Stimulated activated CD4-positive, alpha-beta T cell treated with anti-CD3 and anti-CD28 coated beads, Interleukin-1b, Interleukin-23, amount 100 ng/mL, for 24 hours (primary cell): ENCODE measurements at places on chromosomes 4 and X.

- DNase-seq: no peak
Observed at GRCh38 chrX:54891573-54891972, 29.1 kb upstream of the TRO start.

DNA sequence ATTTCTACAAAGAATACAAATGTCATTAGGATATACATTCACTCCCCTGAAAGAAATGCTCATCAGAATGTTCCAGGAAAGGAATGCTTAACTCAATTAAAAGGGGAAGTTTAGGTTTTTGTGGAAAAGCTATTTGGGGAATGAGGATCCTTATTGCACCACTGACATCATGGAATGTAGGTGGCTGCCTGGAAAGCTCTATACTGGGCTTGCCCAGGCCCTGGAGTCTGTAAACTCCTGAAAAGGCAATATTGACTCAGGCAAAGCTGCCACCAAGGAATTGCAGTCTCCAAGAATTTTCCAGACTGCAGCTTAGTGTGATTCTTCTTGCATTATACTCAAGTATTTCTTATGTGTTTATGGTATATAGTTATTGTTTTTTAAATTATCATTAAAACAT lies 15.7 kb downstream of the DAPP1 start:
- DNase-seq: no peak

DNA sequence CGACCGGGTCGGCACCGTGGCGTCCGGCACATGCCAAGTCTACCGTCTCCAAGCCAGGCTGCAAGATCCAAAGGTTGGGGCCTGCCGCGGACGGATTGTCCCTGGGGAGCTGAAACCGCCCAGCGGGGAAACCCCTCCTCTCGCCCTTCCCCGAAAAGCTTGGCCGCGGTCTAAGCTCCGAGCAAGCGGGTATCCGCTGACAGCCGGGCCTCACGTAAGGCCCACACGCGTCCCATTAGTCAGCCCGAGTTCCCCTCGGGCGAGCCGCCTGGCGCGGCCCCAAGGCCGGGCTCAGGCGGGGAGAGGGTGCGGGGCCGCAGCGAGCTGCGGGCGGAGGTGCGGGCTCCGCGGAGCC lies 6.8 kb upstream of the BCOR start:
- DNase-seq: no peak

DNA sequence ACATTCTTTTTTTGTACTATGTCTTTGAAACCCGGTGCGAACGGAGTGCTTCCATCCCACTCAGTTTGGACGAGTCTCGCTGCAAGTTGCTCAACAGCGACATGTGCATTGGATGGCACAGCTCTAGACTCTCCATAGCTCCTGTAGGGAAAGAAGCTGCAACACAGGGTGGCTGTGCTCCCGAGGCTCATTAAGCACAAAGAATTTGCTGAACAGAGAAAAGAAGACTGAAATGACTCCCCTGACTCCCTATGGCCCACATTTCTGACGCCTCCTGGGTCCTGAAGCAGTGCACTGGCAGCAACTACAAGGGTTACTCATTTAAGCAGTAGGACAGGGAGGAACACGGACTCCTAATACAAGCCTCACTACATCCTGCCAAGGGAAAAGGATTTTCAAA lies 127.4 kb downstream of the SH3RF1 start:
- no peak for DNase-seq

DNA sequence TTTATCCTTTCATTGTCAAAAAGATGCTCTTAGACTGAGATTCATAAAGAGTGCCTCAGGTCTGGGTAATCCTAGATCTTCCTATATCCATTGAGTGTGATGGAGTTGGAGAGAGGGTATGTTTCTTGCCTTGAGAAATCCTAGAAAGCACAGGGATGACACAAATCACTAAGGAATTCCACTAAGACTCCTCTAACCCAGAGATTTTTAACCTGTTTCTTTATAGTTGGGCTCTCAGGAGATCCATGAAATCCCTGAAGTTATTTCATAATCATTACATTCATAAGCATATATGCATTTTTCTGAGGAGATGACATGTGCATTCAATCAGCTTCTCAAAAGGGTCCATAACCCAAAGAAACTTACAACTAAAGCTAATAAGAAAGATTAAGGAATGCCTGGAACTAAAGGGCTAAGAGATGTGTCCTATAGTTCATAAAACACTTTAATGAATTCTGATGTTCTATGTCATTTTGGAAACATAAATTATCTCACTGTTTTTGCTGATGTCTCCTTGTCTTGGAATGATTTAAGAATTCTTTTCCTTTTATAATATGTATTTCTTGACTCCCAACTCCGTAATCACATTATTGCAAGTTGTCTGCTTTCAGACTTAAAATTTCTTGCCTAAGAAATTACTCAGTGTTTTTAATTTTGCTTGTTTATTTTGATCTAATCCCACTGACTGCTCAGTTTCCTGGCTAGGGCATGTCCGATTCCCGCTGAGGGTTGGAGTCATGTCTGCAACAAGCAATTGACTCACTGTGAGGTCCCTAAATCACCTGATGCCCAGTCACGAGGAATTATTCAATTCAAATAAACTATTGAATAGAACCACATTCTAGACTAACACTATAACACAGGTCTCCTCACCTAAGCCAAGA lies 2.8 kb upstream of the AMTN start:
- DNase-seq: no peak

DNA sequence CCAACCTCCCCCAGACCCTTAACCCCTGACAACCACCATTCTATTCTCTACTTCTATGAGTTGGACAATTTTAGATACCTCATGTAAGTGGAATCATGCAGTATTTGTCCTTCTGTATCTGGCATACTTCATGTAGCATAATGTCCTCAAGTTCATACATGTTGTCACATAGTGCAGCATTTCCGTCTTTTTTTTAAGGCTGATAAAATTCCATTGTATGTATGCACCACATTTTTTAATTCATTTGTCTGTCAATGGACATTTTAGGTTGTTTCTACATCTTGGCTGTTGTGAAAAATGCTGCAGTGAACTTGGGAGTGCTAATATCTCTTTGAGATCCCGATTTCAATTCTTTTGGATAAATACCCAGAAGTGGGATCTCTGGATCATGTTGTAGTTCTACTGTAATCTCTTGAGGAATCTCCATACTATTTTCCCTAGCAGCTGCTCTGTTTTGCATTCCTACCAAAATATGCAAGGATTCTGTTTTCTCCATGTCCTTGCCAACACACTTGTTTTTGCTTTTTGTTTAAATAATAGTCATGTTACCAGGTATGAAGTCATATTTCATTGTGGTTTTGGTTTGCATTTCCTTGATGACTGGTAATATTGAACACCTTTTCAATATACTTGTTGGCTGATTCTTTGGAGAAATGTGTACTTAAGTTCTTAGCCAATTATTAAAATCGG lies 48.8 kb upstream of the ADAD1 start:
- DNase-seq: no peak

GRCh38 chr4:118158763-118159375 lies 124.6 kb downstream of the NDST3 start:
- DNase-seq: no peak

DNA sequence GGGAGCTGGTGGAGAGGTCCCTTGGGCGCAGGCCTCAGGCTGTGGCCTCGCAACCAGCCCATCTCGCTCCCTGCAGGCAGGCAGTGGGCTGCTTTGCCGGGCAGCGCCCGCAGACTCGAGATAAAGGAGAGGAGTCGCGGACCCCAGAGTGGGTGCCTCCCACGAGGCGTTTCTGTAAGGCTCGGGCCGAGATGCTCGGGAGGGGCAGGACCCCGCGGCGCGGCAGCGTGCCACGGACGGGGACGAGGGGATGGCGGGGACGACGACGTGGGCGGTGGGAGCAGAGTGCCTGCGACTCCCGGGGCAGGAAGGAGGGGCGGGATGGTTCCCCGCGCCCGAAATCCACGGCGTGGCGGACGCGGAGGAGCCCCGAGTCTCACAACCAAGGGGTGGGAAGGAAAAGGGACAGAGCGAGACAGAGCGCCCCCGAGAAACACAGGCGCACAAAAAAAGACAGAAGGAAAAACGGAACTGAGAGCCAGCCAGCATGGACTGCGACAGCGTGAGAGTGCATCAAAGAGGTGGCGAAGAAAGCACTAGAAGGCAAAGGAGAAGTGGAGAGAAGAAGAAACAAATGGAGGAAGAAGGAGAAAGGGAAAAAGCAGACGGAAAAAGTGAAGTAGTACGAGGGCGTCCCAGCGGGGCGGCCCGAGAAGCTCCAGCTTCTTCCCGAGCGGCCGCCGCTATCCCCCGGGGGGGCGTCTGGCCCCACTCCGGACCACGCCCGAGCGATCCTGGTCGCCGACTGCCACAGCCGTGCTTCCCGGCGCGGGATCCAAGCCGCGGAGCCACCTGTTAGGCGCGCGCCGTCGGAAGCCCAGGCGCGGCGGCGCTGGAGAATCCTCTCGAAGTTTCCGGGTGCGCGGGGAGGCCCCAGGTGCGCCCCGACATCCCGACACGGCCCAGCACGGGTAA lies 1.5 kb downstream of the BEND4 start:
- no peak for DNase-seq

GRCh38 chr4:63105839-63106238 lies 1303.4 kb downstream of the TECRL start:
- DNase-seq: no peak

DNA sequence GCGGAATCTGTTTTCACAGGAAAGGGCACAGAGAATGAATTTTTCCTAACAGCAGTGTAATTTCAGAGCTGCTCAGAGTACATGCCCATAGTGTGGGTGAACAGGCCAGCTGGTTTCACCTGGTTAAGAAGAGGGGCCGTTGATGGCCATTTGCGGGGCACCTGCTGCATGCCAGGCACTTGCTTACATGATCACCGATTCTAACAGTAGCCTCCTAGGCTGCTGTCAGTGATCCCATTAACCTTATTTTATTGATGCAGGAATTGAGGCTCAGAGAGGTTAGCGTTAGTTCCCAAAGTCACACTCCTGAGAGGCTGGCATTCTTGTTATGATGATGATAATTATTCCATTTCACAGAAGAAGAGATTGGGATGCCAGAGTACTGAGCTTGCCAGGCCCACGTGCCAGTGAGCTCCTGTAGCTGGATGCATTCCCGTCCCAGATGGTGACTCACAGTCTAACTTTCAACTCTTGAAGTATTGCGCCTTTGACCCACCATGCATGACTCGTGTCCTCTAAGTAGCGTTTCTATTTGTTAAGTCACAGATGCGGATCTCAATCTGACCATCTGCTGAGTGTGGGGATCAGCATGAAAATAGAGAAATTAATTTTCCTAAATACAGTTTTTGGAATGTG lies 76.5 kb downstream of the PSAPL1 start:
- no peak for DNase-seq

GRCh38 chr4:76174216-76174615 lies 26.0 kb upstream of the NUP54 start:
- DNase-seq: no peak

DNA sequence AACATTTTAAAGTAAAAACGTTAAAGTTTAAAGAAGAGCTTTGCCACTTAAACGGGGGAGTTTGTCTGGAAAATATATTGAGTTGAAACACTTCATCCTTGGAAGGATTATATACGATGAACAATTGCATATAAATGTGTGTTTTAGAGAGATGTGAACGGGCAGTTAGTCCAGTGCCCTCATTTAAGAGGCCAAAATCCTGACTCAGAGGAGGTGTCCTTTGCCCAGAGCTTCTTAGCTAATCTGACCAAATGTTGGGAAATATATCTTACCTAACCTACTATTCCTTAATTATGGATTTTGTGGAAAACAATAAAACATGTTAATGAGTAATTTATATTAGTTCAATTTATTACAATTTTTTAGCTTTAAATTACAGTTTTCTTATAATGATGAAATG lies 327.2 kb upstream of the DIPK2B start:
- DNase-seq: no peak

DNA sequence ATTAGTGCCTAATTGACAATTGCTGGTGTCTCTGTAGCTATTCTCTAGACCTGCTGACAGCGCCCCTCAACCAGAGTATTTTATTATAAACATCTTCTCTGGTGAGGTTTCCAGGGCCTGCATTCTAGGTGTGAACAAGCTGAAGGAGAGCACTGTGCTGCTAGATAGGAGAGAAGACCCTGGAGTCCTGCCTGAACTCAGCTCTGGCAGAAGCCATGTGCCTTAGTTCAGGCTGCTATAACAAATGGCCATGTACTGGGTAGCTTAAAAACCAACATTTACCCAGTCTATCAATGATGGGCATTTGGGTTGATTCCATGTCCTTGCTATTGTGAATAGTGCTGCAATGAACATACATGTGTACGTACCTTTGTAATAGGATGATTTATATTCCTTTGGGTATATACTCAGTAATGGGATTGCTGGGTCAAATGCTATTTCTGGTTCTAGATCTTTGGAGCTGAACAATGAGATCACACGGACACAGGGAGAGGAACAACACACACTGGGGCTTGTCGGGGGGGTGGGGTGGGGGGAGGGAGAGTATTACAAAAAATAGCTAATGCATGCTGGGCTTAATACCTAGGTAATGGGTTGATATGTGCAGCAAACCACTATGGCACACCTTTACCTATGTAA lies 185.5 kb upstream of the CPEB2 start:
- DNase-seq: no peak

- no peak for DNase-seq
Observed at GRCh38 chr4:148574911-148575310, 132.7 kb upstream of the NR3C2 start.

DNA sequence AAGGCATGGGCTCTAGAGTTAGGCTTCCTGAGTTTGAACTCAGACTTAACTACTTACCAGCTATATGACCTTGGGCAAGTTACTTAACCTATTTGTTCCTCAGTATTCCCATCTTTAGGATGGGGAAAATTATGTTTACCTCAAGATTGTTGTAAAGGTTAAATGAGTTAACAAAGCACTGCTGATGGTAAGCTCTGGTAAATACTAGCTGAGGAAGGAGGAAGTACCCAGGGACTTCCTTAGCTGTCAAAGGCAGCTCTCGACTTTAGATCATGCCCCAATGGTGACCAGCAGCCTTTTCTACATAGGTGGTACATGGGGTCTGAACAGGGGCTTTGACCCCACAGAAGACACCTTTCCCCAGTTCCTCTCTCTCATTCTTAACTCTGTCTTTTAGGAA lies 20.1 kb downstream of the ATP7A start:
- DNase-seq: no peak

- no peak for DNase-seq
Observed at GRCh38 chr4:7371210-7371941, 63.4 kb downstream of the PSAPL1 start.
